NCI-H1048 (cell line): ENCODE measurements at places on chromosomes 16 and 17.
A peak's percentile ranks its signal among the peaks of the same experiment; 100 is the strongest.

- DNase-seq: no peak
These were observed 39.8 kb downstream of the NF1 start for GRCh38 chr17:31134576-31134975.

DNA sequence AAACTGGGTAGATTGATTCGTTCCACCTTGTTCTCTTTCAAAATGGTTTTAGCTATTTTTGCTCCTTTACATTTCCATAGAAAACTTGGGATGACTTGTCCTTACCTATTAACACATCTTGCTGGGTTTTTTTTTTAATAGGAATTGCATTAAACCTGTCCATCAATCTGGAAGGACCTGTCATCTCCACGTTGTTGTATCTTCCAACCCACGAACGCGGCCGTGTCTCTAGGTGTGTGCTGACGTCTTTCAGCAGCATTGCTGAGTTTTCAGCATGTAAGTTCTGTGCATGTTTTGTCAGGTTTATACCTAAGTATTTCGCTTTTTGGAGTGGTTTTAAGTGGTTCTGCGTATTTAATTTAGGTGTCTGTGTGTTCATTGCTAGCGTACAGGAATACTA, 60.4 kb upstream of the GNG13 start:
- no peak for DNase-seq

DNA sequence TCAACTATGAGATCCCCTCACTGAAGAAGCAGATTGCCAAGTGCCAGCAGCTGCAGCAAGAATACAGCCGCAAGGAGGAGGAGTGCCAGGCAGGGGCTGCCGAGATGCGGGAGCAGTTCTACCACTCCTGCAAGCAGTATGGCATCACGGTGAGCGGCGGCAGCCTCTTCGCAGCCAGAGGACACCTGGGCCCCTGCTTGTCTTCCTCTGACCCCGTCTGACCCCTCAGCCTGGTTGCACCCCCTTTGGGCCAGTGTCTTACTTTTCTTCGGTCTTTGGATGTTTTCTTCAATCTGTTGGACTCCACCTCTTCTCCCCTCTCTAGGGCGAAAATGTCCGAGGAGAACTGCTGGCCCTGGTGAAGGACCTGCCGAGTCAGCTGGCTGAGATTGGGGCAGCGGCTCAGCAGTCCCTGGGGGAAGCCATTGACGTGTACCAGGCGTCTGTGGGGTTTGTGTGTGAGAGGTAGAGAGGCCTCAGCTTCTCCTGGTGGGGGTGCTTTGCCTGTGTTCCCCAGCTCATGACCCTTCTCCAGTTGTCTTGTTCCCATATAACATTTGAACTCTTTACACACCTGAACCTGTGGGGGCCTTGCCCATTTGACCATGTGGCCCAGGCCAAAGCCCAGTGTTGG, 4.4 kb downstream of the CDK5RAP3 start:
- no peak for DNase-seq

- DNase-seq: no peak
These were observed 143.9 kb upstream of the SDK2 start for GRCh38 chr17:73788111-73788510.

DNA sequence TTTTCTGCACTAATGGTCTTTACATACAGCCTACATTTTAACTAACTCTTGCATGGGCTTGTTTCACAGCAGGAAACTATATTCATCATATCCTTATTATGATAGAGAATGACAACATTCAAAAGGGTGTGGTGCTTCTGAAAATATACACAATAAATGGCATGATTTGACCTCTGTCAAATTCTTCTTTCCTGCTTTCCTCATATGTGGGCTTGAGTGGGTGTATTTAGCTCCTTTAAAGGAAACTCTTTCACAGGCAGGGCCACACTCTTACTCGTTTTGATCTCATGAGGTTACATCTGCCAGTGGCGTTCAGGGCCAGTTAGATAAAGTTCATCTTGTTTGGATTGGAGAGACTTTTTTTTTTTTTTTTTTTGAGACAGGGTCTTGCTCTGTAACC, 6.1 kb downstream of the SLC35G3 start:
- no peak for DNase-seq

GRCh38 chr16:67989322-67990017, 9.2 kb upstream of the DPEP3 start:
- no peak for DNase-seq

- DNase-seq: no peak
These were observed 27.5 kb downstream of the CEP295NL start for GRCh38 chr17:78875363-78876093.

DNA sequence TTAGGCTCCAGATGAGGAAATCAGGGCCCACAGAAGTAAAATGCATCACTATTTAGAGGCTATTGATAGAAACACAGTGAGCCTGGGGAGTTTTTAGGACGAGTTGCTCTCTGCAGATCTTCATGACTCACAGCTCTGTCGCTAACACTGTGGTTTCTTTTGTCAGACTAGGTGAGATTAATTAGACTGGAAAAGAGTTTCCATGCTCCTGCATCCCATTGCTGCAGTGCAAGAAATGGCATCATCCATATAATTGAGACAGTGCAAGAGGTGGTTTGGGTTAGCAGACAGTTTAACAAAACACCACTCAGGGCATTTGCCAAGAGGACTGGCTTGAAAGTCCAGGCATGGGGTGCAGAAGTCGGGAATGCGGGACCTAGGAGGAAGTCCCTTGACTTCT, 198.8 kb upstream of the CACNG5 start:
- no peak for DNase-seq

GRCh38 chr16:68369168-68369567, 58.3 kb downstream of the PRMT7 start:
- no peak for DNase-seq

DNA sequence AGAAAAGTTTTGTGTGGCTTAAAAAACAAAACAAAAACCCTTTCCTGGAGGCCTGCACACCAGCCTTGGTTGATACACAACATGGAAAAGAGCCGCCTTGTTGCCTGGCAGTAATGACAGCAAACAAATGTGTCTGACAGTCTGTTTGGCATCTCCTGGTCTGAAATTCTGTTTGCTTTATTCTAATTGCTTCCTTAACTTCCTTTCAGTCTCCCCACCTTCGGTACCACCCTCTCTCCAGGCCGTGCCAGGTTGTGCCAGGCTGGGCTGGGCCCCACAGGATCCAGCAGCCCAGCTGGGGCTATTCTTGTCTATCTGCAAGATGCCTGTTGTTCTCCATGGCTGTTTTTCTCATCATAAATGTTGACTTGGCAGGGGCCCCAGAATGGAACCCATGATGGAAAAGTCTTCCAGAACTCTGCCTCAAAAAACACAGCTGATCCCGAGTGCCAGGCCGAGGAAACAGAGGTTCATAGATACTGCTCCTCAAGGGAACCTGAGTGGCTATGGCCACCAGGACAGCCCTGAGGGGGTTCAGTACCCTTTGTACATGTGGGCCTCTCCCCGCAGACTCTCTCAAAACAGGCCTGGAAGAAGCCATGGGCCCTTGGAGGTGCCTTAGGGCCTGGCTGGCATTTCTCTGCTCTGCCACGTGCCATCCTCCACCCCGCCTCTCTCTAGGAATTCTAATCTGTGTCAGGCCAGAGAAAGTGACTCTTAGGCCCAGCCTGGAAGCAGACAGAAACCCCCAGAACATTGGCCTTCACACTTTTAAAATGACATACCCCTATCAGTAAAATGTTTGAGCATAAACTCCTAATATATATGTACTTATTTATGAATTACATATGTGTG, 50.5 kb downstream of the YPEL2 start:
- DNase-seq: no peak

DNA sequence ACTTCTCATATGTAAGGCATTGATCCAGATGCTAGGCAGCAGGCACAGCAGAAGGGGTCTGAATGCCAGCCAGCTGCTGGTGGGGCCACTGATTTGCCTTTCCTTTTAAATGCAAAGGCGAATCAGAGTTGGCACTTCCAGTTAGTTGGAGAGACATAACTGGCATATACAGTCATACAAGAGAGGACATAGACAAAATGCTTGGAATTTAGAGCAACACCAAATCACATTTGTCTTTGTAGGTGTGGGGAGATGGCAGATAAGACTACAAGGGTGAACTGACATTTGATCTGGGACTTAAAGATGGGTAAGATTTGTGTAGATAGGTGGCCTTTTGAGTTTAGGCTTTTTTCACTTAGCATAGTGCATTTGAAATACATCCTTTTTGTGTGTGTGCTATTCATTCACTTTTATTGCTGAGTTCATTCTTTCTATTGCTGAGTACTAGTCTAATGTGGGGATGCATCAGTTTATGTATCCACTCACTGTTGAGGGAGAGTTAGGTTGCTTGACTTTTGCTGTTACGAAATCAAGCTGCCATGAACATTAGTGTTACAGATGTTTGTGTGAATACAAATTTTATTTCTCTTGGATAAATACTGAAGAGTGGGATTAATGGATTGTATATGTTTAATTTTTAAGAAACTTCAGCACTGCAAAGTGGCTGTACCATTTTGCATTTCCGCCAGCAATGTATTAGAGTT, 74.1 kb downstream of the SPECC1 start:
- DNase-seq: no peak

- DNase-seq: no peak
These were observed 242.9 kb downstream of the FTO start for GRCh38 chr16:53946746-53947386.

DNA sequence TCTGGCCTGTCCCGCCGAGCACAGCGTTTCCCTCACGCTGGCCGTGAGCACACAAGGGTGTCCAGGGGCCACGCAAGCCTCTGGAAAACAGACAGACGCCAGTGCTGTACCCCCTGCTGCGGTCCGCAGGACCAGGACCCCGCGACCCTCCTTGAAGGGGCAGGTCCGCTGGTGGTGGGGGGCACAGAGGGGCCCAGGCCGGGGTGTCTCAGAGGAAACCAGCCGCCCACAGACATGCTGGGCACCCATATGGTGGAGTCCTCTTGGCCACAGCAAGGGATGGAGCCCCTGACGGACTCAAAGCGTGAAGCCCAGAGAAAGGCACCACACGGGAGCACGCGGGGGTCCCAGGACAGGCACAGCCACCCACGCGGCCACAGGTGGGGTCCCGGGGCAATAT, 34.4 kb downstream of the METRNL start:
- no peak for DNase-seq

- no peak for DNase-seq
These were observed 35.5 kb downstream of the TLE7 start for GRCh38 chr16:71406316-71406715.

DNA sequence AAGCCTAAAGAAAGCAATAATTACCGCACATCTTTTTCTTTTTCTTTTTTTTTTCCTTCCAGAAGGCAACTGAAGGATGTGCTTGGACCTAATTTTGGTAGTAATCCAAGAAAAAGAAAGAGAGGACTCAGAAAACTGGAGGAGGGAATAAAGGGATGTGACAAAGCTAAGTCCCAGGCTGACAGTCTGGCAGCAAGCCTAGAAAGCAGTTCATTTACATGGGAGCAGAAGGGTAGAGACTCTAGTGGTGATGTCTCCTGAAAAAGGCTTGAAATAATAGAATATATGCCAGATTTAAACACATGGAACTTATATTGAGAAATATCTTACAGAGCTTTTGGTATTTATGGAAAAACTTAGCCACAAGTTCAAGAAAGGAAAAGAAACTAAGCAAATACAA, 101.0 kb upstream of the SHISA6 start:
- no peak for DNase-seq

- no peak for DNase-seq
These were observed 230.9 kb downstream of the MRTFB start for GRCh38 chr16:14302031-14302398.

DNA sequence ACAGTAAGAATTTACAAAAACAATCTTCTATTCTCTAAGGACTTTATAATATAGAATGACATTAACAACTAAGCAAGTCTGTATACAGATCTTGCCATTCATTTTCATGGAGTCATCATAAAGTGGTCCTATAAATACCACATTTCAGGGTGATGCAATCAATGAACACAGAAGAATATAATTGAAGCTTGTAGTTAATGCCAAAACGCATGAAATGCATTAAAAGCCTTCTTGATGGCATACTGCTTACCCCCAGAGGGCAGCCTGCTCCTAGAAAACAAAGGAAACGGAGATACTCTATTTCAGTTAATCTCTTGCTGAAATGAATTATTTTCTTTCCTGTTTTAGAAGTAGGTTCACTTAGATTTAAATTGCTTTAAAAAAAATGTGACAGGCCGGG, 45.2 kb upstream of the STAC2 start:
- DNase-seq: no peak

GRCh38 chr17:43132117-43132516, 7.0 kb upstream of the BRCA1 start:
- DNase-seq: no peak

GRCh38 chr17:29111816-29112499, 68.2 kb downstream of the MYO18A start:
- peak; percentile 15 for DNase-seq

GRCh38 chr17:44137891-44138709, 3.6 kb upstream of the HROB start:
- no peak for DNase-seq

- no peak for DNase-seq
These were observed 45.9 kb downstream of the ABAT start for GRCh38 chr16:8720080-8720966.

DNA sequence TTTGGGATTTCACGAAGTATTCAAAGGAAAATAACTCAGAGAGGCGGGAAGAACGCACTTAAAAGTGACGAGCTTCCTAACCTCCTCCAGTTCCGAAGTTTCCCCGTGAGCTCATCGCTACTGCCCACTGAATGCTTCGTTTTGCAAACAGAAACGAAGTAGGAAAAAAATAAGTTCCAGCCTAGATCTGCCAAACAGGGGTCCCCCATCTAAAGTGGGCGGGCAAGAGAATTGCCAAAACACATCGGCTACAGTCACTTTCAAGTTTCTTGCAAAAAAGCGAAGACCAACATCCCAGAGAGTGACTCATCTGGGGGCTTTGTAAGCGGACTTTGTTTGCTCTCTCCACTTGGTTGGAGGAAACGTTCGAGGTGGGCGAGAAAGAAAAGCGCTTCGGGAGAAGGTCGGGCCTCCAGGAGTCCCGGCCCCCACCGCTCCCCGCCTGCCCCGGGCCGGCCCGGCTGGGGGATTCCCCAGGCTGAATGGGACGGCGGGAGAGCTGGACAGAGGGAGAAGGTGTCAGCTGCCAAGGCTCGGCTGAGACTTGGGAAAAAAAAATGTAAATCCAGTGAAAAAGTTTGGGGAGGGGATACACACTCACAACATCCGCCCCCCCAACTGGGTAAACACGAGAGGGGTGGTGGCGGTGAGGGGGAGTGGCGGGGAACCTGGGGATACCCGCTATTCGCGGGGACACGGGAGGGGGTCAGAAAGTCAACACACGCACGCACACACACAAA, 1.0 kb downstream of the VEZF1 start:
- DNase-seq: no peak

GRCh38 chr16:31785126-31785525, 88.5 kb upstream of the ZNF267 start:
- DNase-seq: no peak

DNA sequence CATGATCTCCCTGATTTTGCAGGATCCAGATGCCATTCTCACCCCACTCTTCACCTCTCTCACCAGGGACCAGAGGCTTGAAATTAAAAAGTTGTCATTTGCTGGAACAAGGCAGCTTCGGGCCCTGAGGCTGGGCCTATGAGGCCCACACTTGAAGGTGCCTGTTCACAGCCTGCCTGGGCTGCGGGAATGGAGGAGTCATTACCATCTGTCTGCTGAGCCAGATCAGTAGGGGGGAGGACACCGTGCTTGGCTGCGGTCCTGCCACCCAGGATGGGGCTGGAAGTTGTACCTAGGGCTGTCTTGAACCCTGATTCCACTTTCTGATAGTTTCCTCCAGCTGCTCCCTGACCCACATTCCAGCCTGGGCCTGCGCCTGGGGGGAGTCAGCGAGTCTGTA, 208.3 kb upstream of the N4BP1 start:
- DNase-seq: no peak

- DNase-seq: no peak
These were observed 5.2 kb downstream of the EPOP start for GRCh38 chr17:38669520-38669919.
